ENCODE measurements at places on chromosomes 12 and 14.

DNA sequence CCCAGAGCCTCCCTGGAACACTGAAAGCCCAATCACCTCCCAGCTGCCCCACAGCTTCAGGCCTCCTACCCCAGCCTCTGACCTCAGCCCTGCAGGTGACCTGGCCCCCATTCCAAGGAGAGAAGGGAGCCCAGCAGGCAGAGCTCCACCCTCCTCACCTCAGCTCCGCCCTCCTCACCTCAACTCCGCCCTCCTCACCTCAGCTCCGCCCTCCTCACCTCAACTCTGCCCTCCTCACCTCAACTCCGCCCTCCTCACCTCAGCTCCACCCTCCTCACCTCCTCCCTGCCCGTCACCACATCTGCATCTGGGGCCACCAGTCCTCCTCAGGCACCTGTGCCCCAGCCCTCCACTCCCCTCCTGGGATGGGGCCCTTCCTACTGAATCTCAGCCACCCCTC, 112.2 kb upstream of the SFSWAP start:
- DNase-seq = no peak

- DNase-seq = no peak
These were observed 38.3 kb downstream of the FGD6 start for GRCh38 chr12:95179011-95179410.

- DNase-seq = no peak
These were observed at the start of gene LGALS3 for GRCh38 chr14:55129086-55129427. LGALS3 (plus strand) TSS chr14:55129252; CDS start chr14:55137374, 8,122 bp downstream.

- no peak for DNase-seq
These were observed 121.6 kb downstream of the TMEM121 start for GRCh38 chr14:105647784-105648608.

DNA sequence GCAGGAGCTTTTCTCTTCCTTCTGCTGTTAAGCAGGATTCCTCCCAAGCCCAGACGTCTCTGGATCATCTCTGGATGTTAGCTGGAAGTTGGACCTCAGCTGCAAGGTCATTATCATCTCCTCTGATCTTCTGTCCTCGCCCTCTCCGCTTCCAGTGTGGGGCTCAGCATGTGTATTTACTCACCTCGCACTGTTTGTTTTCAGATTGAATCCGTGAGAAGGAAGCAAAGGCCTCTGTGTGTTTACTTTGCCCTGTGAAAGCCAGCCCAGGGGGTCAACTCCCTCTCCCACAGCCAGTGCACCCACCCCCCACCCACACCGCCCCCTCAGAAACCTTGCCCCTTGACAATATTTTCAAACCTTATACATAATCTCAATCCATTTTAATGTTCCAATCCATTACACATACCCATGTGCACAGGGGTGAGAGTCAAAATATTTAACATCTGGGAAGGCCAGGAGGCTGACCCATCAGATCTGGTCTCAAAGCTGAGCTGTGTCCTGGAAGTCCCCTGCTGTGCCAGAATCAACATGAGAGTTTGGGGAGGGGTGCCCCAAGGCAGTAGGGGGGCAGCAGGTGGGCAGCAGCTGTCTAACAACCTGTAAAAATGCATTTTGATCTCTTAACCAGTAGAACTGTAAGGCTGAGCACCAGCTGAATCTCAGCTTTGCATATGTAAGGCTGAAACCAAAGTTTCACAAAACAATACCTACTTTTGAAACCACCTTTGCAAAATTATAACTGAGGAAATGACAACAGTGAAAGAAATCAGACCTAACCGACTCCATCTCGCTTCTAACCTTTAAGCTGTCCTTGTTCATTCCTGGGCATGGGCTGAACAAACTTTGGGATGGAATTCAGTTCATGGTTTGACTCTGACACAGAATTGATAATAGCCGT, 157.9 kb downstream of the ZNF664 start:
- no peak for DNase-seq

DNA sequence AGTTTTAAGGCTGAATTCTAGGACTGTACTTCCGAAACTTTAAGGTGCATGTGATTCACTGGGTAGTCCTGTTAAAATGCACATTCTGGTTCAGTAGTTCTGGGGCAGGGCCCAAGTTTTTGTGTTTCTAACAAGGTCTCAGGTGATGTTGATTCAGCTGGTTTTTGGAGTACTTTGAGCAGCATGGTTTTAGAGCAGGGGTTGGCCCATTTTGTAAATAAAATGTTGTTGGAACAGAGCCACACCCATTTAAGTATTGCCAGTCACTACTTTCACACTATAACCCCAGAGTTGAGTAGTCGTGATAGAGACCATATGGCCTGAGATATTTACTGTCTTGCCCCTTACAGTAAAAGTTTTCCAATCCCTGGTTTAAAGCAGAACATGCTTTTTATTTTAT, 111.3 kb downstream of the SYNE2 start:
- DNase-seq = no peak

- DNase-seq = no peak
These were observed 2.5 kb downstream of the TMEM253 start for GRCh38 chr14:21103411-21103709.

- no peak for DNase-seq
These were observed 27.0 kb upstream of the RCOR1 start for GRCh38 chr14:102565331-102565887.

GRCh38 chr14:58332561-58332960, 34.2 kb downstream of the ARID4A start:
- DNase-seq = no peak

GRCh38 chr12:131738196-131738595, 27.3 kb downstream of the SFSWAP start:
- no peak for DNase-seq

Data from stimulated activated CD4-positive, alpha-beta T cell treated with anti-CD3 and anti-CD28 coated beads, Interleukin-4, amount 100 ng/mL, for 48 hours (primary cell).